ENCODE measurements at places on chromosomes 5 and 9.

- no peak for DNase-seq
These were observed 193.5 kb downstream of the CD180 start for GRCh38 chr5:67002832-67003684.

DNA sequence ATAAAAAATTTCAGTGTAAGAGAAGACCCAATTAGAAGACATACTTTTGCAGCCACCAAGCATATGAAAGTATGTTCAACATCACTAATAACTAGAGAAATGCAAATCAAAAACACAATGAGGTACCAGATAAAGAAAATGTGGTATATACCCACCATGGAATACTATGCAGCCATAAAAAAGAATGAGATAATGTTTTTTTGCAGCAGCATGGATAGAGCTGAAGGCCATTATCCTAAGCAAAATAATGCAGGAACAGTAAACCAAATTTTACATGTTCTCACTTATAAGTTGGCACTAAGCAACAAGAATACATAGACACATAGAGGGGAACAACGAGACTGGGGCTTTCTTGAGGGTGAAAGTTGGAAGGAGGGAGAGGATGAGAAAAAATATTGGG lies 6.9 kb upstream of the SPATA9 start:
- DNase-seq: no peak

DNA sequence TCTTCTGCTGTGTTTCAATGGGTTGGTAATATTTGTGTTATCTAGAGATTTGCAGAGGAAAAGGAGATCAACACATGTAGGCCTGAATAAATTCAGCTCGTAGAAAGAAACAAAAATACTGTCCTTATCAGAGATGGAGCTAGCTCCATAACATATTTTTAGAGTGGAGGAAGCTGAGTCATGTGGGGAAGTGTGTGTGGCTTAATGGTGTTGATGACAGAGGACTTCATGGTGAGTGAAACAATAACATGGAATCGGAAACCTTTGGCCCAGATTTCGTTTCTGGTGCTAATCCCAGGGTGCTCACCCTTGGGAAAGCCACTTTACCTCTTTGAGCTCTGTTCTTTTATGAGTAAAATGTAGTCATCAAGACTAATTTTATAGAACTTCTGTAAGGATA lies 825.0 kb downstream of the TLR4 start:
- no peak for DNase-seq

DNA sequence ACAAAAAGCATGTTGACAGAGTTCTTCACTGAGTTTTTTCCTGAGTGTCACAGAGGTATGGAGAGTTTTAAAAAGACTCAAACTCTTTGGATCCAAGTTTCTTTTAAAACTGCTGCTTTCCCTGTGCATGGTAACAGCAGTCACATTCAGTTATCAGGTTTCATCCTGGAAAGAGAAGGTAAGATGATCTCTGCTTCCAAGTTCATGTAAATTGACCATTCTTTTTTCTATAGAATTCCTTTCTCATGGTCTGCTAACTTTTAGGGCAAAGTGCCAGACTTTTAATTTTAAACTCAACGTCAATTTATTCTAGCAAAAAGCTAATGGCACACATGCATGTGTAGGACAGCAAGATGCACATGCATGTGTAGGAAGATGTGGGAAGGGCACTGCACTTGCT lies 52.5 kb upstream of the PRLR start:
- DNase-seq: no peak

DNA sequence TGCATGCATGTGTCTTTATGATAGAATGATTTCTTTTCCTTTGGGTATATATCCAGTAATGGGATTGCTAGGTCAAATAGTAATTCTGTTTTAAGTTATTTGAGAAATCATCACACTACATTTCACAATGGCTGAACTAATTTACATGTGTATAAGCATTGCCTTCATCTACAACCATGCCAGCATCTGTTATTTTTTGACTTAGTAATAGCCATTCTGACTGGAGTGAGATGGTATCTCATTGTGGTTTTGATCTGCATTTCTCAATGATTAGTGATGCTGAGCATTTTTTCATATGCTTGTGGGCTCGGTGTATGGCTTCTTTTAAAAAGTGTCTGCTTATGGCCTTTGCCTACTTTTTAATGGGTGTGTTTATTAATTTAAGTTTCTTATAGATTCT lies 102.3 kb upstream of the CCDC112 start:
- DNase-seq: no peak

DNA sequence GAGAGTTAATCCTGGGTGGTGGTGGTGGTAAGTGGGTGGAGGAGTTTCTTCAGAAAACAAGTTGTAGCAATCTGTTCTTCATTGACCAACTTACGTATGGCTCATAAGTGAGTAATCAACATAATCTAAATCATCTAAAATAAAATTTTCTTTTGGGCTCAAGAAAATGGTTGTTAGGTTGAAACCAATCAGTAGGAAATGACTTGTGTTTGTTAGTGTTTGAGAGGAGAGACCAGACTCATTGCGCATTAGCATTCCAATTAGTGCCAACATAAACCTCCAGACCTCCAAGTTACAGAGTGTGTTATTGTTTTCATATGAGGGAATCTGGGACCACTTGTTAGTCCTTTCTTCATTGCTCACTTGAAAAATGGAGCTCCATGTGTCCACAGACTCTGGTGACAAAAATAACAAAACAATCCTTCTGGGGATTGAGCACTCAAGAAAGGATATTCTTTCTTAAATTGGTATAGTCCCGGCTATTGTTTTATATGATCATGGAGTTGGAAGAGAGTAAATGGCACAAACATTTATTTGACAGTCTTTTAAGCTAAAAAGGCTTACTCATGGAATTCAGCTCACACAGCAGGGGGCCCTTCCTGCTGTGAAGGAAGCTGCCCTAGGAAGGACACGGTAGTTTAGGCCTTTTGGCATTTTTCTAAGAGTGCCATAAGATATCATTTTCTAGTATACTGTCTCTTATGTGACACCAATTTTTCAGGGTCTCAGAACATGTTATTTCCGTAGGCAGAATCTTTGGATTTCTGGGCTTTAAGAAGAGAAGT lies 441.1 kb downstream of the EBF1 start:
- no peak for DNase-seq

DNA sequence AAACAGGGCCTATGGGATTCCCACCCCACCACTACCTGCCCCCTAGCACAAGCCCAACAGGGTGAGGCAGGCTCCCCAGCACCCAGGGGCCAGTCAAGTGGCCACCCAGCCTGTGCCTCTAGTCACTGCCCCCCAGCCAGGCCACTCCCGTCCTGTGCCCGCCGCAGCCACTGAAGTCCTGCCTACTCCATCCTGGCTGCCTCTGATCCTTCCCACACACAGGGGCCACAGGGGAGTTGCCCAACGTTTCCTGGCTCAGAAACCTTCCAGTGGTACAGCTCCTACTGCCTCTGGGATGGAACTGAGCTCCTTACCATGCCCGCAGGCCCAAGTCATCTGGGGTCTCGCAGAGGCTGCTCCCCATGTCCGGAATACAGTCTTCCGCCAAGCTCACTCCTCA lies 70.2 kb upstream of the STXBP1 start:
- no peak for DNase-seq

DNA sequence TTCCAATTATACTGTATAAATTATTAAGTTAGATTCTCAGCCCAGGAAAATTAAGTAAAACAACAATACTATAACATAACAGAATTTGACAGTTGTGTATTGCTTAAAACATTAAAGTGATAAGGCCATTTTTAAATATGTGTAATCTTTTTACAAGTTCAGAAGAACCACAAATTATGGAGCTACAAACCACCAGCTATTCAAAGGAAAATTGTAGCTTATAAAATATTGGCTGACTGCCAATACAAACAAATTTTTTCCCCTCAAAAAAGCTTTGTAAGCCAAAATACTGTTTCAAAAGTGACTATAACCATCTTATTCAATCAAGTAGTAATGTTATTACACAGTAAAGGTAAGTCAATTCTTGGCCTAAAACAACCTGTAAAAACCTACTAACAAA lies 21.9 kb downstream of the STRBP start:
- DNase-seq: no peak

GRCh38 chr5:39376293-39376714 lies 12.0 kb upstream of the C9 start:
- DNase-seq: no peak

DNA sequence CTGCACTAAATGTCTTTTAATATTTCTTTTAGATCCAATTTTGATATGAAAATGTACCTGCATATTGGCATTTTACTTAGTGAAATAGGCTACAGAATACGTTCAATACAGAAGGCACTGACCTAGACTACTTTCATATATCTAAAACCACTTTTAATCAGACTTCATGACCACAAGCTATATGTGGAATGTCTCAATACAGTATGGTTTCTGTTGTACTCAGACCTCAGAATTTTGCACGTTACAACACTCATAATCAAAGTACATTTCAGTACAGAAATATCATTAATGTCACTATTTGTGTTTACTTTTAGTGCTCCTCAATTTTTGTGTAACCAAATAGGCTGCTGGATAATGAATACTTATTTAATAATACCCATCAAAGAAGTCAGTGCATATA lies 74.8 kb downstream of the MEF2C start:
- DNase-seq: no peak

GRCh38 chr9:37922363-37923117 lies 18.6 kb upstream of the SLC25A51 start:
- no peak for DNase-seq

DNA sequence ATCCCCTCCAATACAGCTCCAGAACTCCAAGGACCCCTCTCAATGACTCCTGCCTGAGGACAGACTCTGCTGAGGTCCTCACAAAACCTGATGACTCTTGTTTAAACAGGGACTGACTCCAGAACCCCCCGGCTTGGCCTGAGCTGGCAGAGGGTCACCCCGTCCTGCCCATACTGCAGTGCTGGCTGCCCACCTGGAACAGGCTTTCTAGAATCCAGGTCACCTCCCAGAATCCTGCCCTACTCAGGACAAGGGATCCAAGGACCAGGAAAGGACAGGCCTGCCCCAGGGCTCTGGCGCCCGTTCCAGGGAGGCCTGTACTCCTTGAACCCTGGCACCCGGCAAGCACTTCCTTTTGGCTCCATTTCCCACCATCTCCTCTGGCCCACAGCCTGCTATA lies 22.2 kb downstream of the RALGDS start:
- no peak for DNase-seq

DNA sequence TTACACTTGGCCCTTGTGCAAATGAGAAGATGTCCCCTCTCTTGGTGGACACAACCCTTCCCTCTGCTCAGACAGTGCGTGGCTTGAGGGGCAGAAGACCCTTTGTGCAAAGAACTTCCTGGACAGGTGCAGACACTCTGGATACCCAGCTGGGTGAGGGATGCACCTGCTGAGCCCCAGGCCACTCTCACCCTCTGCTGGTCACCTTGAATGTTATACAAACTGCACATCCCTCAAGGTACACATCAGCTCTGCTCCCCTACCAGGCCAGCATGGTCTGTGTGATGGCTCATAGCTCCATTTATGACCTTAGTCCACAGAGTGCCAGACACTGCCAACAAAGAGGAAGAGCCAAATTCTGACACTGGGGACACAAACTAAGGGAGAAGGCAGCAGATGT lies 3.1 kb upstream of the DIRAS2 start:
- no peak for DNase-seq

GRCh38 chr5:173029499-173029921 lies 26.6 kb upstream of the CREBRF start:
- no peak for DNase-seq

- no peak for DNase-seq
These were observed 210.8 kb downstream of the SEMA6A start for GRCh38 chr5:116363780-116364179.

DNA sequence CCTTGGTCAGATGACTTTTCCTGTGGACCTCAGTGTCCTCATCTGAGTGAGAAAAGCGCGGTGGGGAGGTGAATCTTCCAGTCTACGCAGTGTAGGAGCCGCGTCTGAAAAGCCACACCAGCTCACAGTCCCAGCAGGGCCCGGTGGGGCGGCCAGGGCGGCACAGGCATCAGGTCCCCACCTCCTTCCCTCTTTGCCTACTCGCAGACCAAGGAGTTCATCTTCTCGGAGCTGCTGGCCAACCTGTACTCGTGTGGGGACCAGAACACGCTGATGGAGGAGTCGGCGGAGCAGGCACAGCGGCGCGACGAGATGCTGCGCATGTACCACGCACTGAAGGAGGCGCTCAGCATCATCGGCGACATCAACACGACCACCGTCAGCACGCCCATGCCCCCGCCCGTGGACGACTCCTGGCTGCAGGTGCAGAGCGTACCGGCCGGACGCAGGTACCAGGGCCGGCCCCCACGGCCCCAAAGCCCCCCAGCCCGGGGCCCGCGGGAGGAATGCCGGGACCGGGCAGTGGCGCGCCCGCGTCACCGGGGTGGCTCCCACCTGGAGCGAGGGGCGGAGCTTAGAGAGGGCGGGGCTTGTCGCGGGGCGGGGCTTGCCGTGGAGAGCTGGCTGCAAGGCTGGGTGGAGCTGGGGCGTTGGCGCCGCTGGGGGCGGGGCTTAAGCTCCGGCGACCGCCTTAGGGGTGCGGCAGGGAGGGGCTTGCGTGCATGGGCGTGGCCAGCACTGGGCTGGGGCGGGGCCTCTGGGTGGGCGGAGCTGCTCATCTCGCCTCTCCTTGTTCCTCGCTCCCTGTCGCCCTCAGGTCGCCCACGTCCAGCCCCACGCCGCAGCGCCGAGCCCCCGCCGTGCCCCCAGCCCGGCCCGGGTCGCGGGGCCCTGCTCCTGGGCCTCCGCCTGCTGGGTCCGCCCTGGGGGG lies 25.6 kb downstream of the GOLGA2 start:
- peak; percentile 100 for DNase-seq

GRCh38 chr9:18608371-18608770 lies 134.4 kb downstream of the ADAMTSL1 start:
- no peak for DNase-seq

GRCh38 chr5:145587710-145588109 lies 247.4 kb downstream of the PRELID2 start:
- DNase-seq: no peak

DNA sequence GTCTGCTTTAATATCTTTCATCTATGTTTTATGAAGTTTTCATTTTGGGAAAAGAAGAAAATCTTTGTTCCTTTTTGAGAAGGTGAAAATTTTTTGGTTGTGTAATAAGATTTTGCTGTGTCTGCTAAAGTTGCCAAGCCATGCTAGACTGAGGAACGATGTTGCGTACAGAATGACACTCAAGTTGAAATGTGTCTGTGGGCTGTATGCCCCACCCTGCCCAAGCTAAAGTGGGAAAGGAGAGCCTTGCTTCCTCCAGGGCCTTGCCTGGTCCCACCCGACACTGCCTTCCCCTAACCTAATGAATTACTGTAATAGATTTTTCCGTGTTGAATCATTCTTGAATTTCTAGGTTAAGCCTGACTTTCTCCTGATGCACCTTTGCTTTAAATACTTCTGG lies 2.5 kb downstream of the PCAT7 start:
- no peak for DNase-seq

All from T-helper 9 cell (primary cell).